ENCODE measurements at places on chromosomes 13 and 19.

DNA sequence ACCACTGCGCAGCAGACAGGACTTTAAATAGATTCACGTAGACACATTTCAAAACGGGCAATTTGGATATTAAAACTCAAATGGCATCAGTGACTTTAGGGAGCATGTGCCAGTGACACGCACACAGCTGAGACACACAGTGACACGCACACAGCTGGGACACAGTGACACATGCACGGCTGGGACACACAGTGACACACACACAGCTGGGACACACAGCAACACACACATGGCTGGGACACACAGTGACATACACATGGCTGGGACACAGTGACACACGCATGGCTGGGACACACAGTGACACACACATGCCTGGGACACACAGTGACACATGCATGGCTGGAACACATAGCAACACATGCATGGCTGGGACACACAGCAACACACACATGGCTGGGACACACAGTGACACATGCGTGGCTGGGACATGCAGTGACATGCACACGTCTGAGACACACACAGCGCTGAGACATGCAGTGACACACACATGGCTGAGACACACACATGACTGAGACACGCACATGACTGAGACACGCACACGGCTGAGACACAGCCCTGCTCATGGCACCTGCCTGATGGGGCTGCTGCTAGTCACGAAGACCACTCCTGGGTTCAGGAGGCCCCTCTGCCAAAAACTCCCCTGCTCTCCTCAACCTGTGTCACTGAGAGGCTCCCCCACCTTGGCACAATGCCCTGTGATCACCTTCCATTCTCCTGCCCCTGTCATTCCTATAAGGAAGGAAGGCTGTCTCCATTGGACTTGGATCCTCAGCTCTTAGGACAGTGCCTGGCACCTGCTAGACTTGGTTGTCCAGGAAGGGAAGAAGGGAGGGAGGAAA is 52.5 kb downstream of the SOX1 start:
- DNase-seq = no peak

GRCh38 chr19:36436531-36436930 is 18.1 kb upstream of the ZFP82 start:
- DNase-seq = no peak

DNA sequence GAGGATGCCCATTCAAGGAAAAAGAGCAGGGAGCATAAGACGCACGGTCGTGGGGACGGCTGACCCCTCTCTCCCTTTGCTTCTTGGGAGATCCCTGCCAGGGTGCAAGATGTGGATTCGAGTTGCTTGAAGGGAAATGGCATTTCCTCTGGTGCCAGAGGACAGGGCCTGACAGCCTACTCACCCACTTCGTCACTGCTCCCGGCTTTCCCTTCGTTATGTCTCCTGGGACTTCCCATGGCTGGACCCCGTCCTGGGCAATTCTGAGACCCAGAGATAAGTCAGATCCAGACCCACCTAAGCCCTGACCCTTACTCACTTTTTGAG is 1.2 kb downstream of the TBC1D17 start:
- DNase-seq = no peak

- DNase-seq = no peak
Measured at GRCh38 chr13:76894401-76895110, 8.4 kb upstream of the KCTD12 start.

GRCh38 chr19:15701757-15702533 is 25.9 kb upstream of the OR10H2 start:
- DNase-seq = no peak

- DNase-seq = no peak
Measured at GRCh38 chr13:98274921-98275487, 97.9 kb upstream of the RNF113B start.

DNA sequence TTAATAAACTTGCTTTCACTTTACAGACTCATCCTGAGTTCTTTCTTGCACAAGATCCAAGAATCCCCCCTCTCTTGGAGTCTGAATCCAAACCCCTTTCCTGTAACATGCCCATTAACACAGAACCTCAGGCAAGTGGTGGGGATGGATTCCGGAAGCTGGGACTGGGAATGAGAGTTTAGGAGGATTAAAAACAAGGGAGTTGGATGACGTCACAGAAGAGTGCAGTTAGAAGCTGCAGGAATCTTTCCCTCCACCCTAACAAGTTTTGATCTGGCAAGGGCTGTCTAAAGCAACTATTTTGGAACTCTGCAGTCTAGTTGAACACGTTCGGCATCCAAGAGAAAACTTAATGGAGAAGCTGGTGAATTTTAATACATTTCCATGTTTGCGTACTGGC is 48.2 kb upstream of the PEPD start:
- DNase-seq = no peak

- DNase-seq = no peak
Measured at GRCh38 chr13:95256091-95256490, 45.2 kb downstream of the ABCC4 start.

DNA sequence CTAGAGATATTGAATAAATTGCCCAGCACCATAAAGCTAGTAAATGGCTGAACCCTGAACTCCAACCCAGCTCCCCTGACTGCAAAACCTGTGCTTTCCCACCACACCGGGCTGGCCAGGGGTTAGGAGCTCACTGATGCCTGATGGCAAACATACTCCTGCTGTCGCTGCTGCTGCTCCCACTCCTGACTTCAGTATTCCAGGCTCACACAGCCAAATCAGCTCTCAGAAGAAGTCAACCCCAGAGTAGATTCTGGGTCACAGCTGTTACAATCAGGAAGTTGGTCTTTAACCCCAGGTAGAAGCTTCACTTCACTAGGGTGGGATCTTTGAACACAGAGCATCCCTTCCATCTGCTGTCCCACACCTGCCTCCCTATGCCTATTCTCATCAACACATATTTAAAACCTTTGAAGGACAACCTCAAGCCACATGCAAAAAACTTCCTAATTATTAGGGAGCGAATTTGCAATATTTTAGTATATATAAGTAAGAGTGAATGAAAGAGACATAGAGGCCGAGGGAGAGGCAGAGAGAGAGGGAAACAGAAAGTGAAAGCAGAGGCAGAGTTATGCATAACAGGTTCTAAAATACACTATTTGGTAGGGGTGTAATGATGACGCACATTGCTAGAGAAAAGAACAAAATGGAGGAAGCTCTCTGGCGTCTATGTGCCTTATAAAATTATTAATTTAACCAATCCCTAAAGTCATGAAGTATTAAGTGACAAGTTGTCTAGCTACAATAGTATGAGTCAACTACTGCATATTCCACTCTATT is 99.4 kb upstream of the SERP2 start:
- DNase-seq = no peak

DNA sequence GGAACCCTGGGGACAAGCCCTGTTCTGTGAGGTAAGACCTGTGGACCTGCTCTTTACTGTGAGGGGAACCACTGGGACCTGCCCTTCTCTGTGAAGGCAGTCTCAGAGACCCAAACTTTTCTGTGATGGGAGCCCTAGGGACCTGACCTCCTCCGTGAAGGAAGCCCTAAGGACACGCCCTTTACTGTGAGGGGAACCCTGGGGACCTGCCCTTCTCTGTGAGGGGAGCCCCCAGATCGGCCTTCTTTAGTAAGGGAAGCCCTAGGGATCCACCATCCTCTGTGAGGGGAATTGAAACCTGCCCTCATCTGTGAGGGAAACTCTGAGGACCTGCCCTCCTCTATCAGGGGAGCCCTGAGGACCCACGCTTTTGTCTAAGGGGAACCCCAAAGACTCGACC is 343.5 kb downstream of the UQCRFS1 start:
- DNase-seq = no peak

GRCh38 chr19:33508009-33508408 is 13.6 kb downstream of the PEPD start:
- DNase-seq = no peak

GRCh38 chr13:101811284-101811839 is 358.9 kb downstream of the ITGBL1 start:
- DNase-seq = no peak

- DNase-seq = no peak
Measured at GRCh38 chr13:113863524-113864272, at the start of gene GAS6. Gene GAS6 (minus strand): TSS chr13:113864076. CDS start chr13:113863920, 156 bp downstream.

- DNase-seq = no peak
Measured at GRCh38 chr19:38009650-38010242, 102.7 kb downstream of the SIPA1L3 start.

GRCh38 chr13:33250609-33251008 is 34.9 kb downstream of the STARD13 start:
- no peak for DNase-seq

DNA sequence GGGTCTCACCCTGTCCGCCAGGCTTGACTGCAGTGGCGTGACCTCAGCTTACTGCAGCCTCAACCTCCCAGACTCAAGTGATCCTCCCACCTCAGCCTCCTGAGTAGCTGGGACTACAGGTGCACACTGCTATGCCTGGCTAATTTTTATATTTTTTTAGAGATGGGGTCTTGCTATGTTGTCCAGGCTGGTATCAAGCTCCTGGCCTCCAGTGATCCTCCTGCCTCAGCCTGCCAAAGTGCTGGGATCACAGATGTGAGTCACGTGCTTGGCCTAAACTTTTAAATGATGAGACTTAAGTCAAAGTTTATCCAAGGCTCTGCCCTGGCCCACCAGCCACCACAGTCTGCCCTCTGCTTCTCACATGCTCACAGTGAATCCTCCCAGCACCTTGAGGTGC is 2.2 kb downstream of the C19orf33 start:
- DNase-seq = no peak

DNA sequence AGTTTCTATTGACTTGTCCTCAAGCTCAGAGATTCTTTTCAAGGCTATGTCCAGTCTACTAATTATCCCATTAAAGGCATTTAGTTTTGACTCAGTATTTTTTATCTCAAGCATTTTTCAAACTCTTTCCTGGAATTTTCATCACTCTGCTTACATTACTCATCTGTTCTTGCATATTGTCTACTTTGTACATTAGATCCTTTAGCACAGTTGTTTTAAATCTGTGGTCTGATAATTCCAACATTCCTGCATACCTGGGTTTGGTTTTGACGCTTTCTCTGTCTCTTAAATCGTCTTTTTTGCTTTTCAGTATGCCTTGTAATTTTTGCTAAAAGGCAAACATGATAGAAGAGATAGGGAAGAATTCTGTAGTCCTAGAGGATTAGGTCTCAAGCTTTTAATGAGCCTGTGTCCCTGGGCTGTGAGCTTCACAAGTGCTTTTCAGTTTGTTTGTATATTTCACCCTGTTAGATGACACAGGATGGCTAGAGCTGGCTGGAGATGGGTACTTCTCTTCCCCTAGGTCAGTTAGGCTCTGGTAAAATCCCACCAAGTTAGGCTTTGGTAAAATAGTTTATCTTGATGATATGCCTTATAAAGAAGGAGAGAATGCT is 46.1 kb upstream of the GPC6 start:
- DNase-seq = no peak

GRCh38 chr19:8323781-8324185 is 2.5 kb downstream of the RPS28 start:
- no peak for DNase-seq

- DNase-seq = no peak
Measured at GRCh38 chr13:113170511-113170910, 12.1 kb downstream of the PROZ start.

DNA sequence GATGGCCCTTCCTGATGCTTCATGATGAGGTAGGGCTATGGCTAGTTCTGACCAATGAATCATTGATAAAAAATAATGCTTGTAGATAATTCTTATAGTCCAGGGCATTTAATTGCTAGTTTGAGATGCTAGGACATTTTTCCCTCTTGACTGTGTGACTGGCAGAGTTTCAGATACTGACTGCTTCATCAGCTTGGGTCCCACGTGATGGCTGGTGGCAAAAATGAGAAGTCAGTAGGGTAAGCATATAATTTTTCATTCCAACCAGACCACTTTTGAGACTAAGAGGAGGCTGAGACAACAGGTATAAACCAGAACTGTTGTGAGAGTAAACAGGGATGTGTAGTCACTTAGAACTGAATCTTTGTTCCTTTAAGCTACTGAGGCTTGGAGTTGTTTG is 183.3 kb downstream of the HS6ST3 start:
- DNase-seq = no peak

- DNase-seq = no peak
Measured at GRCh38 chr13:62296812-62297211, 881.2 kb upstream of the PCDH20 start.

- DNase-seq = no peak
Measured at GRCh38 chr19:27738569-27739193, 1474.3 kb downstream of the UQCRFS1 start.

GRCh38 chr19:22620401-22620800 is 13.7 kb upstream of the ZNF492 start:
- DNase-seq = no peak

DNA sequence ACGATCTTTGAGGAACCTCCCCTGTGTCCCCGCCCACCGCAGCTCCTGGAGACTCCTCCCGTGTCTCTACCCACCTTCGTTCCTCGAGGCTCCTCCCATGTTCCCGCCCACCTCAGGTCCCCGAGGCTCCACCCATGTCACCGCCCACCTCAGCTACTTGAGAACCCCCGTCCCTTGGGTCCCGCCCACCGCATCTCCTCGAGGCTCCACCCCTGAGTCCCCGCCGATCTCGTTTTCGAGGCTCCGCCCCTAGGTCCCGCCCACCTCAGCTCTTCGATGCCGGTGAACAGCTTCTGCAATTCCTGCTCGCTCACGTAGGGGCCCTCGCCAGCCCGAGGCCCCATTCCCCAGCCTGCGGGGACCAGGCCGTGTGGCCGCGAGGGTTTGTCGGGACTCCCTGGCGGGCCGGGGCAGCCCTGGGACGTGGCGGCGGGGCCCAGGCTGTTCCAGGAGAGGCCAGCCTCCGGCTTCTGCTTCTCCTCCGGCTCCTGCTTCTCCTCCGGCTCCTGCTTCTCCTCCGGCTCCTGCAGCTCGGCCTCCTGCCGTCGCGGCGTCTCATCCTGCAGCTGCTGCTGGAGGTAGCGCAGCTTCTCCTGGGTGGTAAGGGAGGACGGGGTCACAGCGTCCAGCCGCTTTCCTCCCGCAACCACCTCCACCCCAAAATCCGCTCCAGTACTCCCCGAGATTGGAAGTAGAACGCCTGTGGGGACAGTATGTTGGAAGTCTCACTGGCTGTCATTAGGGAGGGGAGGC is 16.7 kb downstream of the TSKS start:
- DNase-seq = peak; percentile 69

DNA sequence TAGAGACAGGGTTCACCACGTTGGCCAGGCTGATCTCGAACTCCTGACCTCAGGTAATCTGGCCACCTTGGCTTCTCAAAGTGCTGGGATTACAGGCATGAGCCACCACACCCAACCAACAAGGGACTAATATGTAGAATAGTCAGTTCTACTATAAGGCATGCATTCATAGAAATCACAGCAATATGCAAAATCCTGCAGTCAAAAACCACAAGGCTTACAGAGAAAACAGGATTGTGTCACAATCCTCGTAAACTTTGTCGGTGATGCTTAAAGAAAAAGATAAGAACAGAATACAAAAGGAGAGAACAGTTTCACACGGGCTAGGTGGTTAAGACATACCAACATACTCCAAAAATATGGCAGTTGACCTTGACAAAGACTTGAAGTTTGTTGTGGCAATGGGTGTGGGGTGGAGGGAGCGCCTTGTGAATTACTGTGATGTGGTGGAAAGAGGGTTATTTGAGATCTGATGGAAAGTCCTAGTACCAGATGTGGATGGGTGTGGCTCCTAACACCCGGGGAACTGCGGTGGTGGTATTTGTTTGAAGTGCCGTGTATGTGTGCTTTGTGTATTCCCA is 12.4 kb downstream of the NOSIP start:
- no peak for DNase-seq

All from stimulated activated CD8-positive, alpha-beta memory T cell treated with anti-CD3 and anti-CD28 coated beads, Interleukin-2, amount 100 ng/mL, for 48 hours (primary cell).